ENCODE measurements at places on chromosomes 11 and 22.

- DNase-seq = no peak
These were observed 725.0 kb downstream of the ETS1 start for GRCh38 chr11:127862406-127862805.

DNA sequence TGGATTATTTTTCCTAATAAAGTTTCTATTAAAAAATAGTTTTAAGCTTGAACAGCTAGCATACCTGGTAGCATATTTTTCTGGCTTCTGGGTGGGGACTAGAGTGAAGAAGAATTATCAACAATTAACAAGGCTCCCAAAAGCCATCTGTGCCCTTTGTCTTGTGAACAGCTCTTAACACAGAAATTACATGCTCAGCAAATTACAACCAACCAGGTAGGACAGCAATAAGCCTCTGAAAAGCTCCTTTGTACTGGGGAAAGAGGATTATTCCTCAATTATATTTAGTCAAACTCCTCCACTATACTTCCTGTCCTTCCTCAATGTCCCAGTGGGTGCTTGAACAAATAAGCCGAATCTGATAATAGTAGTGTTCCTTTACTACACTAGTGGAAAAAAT, 162.8 kb downstream of the RAB38 start:
- DNase-seq = no peak

GRCh38 chr22:27435844-27436576, 365.5 kb downstream of the MN1 start:
- no peak for DNase-seq

DNA sequence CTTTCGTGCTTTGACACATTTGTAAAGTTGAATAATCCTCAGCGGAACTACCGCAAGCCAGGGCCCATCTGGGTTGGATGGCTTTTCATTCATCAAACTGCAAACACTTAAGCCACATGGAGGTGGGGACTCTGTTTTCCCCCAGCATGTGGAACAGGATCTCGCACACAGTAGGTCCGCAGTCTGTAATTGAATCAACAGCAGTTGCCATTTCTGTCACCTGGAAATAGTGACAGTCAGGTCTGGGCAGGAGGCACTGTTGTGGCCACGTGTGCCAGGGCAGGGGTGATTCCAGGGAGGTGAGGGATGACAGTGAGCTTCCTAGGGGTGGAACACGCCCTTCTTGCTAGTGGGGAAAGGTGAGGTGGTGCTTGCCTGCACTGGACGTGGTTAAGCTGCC, 50.7 kb upstream of the ANO1 start:
- no peak for DNase-seq

DNA sequence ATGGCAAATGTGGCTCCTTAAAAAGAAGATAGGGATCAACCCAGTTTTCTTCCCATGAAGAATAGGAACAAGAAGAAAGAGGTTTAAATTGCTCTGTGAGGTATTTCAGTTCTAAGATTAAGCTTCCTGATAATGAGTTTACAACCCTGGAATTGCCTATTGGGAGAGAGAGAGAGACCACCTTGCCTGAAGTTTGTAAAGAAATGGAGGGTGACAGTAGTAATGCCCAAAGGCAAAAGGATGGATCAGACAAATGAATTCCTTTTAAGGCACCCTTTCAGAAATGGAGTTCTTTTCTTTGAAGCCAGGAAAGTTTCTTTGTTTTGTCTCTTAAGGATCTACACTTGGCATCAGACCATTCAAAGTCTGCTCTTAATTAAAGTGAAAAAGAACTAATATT, 74.3 kb downstream of the DDIAS start:
- no peak for DNase-seq
